SK-N-SH (cell line): ENCODE measurements at places on chromosomes 6 and 20. TPM values are rescaled to one million over a fixed set of nuclear protein-coding genes. Genes with fewer than 3 reads are reported as not detected.

GRCh38 chr6:53258774-53259155, 90.0 kb downstream of the ELOVL5 start:
- DNase-seq = no peak

- DNase-seq = no peak
These were observed 3.2 kb downstream of the GRIK2 start for GRCh38 chr6:101396548-101397173.

- no peak for DNase-seq
These were observed 1.8 kb upstream of the CST3 start for GRCh38 chr20:23639490-23639958.

DNA sequence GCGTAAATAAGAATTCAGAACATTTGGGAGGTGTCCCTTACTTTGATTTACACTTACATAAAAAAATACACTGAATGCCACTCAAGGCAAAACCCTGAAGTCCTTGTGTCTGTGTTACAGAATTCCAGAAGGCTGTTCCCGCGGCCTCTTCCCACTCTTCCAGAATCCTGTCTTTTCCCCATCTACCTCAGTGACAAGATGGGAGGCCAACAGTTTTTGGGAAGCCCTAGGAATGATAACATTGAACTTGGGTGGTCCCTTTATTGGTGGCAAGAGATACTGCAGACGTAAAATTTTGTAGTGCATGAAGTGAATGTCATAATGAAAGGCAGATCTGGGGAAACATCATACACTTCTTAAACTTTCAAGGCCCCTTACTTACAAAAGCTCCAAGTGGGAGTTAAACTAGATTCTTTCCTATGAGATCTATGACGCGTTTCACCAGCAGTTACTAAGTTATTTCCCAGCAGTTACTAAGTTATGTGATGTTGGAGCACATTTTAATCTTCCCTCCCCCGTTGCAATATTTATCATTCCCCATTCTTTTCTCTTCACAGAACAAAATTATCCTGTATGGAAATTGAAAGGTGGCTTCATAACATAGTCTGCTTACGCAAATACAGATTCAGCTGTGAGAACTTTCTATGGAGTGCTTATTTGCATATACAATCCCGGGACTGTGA, 79.5 kb downstream of the BCAS1 start:
- no peak for DNase-seq

DNA sequence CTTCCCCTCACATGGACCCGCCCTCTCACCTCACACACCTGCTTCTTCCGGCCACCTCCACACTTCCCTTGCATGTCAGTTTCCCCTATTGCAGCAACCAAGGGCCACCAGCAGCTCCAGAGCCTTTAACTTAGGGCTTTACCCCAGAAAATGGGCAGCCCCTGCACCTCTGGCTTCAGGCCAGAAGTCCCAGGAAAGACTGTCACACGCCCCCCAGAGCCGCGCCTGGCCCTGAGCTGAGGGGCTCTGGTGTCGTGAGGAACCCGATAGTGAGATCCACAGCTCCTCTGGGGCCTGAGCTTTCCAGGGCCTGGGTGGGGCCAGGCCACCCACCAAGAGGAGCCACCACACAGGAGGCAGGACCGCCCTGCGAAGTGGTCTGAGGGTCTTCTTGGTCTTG, 182.4 kb downstream of the DLL1 start:
- peak; percentile 13 for DNase-seq

The ID4 gene
- polyA plus RNA-seq = 4.0 and 4.9 TPM in 2 replicates

The ABCC10 gene
- polyA plus RNA-seq = 21.5 and 28.3 TPM in 2 replicates

The OR12D3 gene
- polyA plus RNA-seq = not detected in 2 replicates

The PRRT1 gene
- 1.2 and 1.5 TPM in 2 replicates for polyA plus RNA-seq
